ENCODE measurements at places on chromosomes 1 and 21.
A peak's percentile ranks its signal among the peaks of the same experiment; 100 is the strongest.

DNA sequence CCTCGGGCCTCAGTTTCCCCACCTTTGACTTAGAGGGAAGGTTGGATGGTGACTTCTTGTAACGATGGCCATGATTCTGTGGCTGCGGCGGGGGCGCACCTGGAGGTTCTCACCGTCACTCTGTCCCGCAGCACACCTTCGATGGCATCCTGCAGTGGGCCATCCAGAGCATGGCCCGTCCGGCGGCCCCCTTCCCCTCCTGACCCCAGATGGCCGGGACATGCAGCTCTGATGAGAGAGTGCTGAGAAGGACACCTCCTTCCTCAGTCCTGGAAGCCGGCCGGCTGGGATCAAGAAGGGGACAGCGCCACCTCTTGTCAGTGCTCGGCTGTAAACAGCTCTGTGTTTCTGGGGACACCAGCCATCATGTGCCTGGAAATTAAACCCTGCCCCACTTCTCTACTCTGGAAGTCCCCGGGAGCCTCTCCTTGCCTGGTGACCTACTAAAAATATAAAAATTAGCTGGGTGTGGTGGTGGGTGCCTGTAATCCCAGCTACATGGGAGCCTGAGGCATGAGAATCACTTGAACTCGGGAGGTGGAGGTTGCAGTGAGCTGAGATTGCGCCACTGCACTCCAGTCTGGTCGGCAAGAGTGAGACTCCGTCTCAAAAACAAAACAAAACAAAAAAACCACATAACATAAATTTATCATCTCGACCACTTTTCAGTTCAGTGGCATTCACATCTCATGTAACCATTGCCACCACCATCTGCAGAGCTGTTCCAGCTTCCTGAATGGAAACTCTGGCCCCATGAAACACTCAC lies 2.1 kb upstream of the PFKL start:
- DNase-seq, result peak; percentile 78

DNA sequence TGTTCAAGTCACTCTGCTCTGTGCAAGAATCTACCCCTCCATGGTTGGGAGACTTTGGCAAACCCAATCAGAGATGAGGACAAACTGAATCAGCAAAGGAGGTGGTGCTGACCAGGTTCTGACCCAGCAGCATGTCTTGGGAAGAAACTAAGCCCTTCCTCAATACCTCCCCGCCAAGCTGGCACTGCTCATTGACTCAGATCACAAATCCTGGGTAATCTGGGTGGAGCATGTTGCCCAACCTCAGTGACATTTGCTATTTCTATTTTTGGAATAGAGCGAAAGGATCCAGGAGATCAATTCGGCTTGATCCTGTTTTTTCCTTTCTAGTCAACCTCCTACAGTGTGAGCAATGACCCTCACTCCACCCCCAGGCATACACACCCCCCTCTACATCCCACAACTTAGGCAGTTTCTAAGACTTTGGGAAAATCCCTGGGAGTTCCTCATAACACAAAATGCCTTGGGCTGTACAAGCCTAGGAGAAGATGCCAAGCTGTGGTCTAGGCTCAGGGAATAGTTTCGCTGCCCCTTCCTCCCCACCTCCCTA lies 166.8 kb upstream of the KCNJ6 start:
- no peak for DNase-seq

DNA sequence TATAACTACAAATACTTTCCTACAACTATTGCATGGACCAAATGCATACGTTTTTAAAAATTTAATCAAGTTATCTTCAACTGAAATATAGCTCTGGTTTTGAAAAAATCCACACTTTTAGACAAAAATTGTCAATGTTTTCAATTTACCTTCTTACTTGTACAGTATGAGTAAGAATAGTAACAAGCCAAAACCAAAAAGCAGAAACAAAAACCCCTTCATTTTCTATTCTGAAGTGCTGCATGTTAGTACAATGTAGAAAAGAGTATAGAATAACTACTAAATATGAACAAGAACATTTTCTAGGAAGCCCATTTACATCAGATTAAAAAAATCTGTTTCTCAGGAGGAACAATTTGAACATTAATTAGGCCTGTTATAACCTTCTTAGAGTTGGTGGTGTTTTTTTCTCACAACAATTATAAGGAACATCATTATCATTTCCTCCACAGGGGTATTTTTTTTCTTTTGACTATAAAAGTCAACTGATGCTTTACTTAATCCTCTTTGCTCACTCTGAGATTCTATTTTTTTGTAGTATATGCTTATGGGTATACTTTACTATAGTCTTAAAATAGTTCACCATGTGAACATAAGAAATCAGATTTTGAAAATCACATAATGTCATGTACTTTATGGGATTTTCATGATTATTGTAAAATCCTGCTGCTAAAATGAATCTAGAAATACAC lies 475.4 kb downstream of the PTBP2 start:
- DNase-seq, result no peak

- DNase-seq, result no peak
These were observed 118.1 kb downstream of the EPHB2 start for GRCh38 chr1:22828484-22829308.
